PC-9 (cell line): ENCODE measurements at places on chromosomes 2 and 18. TPM values are rescaled to one million over a fixed set of nuclear protein-coding genes. Genes with fewer than 3 reads are reported as not detected.

DNA sequence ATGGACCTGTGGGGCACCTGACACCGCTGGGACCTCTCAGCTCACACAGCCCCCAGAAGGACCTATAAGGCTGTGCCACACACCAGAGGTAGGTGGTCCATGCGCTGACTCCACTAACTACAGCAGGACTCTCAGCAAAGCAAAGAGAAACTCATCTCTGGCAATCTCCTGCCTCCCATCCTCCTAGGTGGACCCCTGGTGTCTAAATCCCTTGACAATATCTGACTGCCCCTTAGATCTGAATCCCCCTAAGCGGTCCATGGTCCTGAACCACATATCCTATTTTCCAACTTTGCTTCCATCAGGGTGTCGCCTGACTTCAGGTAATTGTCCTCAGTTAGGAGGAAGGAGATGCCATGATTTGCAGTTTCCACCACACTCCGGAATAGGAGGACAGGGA lies 282.6 kb downstream of the MYT1L start:
- no peak overlapping the region for H3K4me3 ChIP-seq
- no peaks in the 10 kb centered on the region for H3K36me3 ChIP-seq
- no peaks in the 10 kb centered on the region for H3K4me1 ChIP-seq
- no peak for DNase-seq
- H3K27ac ChIP-seq, result no peak overlapping the region

Gene GALNT3
- total RNA-seq, result 31.6 and 33.1 TPM in 2 replicates

DNA sequence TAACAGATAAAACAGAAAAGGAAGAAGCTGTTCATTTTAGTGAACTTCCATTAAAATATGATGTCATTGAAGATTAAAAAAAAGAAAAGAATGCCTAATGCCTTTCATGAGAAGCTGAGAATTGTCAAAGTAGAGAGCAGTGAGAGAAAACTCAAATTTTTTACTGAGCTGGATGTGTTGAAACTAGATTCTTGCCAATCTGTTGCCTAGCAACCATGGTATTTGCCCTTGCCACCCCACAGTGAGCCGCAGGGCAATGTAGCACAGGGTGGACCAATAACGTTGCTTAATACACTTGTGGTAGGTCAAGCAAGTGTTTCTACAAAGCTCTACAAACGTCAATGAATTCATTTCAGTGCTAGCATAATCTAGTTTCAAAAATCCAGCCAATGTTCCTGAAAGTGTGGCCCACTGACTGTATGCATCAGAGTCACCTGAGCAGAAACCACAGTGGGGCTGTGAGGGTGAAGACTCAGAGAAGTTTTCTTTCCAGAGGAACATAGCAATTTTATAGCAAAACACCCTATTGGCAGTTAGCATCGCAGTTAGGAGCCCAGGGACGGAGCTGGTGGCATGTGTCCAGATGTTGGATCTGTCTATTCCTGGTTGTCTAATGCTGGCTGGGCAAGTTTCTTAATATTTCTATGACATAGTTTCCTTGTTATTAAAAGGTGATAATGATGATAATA lies 132.2 kb downstream of the DOCK10 start:
- no peaks in the 10 kb centered on the region for H3K27me3 ChIP-seq
- H3K27ac ChIP-seq, result no peak overlapping the region
- H3K4me3 ChIP-seq, result no peak overlapping the region

GRCh38 chr2:72750466-72750865 lies 75.4 kb downstream of the EXOC6B start:
- H3K36me3 ChIP-seq, result no peaks in the 10 kb centered on the region
- H3K4me1 ChIP-seq, result no peaks in the 10 kb centered on the region

DNA sequence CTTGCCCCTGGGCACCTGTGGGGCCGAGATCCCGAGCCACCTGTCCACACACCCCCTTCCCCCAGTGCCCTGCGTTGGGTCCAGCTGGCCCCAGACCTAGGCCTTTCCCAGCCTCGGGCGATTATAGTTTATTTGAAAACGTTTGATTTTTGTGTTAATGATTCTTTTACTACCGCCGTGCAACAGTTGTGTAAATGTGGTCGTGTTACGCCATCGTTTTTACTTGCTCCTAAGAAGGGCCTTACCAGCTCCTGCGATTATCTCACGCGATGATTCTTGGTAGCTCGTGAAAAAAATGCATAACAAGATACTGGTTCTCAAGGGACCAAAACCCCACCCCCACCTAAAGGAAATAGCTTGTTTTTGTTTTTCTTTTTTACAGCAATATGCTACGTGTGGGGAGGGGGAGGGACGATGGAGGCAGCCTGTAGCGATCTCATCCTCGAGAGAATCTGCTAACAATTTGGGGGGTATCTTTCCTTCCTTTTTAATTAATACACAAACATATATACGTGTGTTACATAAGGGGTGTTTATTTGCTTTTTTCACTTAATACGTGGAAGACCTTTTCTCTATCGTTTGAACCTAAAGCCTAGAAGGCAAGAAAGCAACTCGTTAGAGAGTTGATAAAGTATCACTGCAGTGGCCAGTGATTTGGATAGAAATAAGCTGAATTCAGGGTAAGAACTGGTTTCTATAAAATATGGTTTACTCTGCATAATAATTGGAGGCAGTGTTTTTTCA lies 1.0 kb downstream of the ZDBF2 start:
- H3K27ac ChIP-seq, result peak overlapping the region; percentile 67
- H3K36me3 ChIP-seq, result no peaks in the 10 kb centered on the region
- DNase-seq, result no peak
- peaks cover 23% of the 10 kb centered on the region for H3K4me1 ChIP-seq
- H3K4me3 ChIP-seq, result peak overlapping the region; percentile 80

DNA sequence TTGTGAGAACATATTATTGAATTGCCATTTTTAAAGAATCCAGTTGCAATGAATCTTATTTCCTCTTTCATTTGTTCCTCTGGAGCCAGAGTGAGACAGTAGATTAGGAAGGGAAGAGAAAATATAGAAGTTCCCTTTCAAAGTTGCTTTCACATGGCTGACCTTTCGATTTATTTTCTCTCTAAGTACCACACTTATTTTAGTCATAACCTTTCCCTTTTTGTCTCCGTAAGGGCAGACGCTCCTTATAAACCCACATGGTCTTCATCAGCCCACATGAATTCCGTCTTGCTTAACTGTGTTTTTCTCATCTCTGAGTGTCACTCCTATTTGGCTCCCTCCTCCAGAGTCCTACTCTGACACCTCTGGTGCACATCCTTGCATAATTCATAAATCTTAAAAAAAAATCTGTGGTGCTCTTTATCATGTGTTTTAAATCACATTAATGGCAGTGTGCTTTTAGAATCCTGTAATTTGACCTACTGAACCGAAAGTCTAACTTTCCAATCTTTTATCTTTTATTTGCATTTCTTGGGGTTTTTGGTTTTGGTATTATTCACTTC lies 38.5 kb upstream of the ZNF396 start:
- H3K27me3 ChIP-seq, result no peaks in the 10 kb centered on the region
- no peak overlapping the region for H3K27ac ChIP-seq
- DNase-seq, result no peak
- H3K4me3 ChIP-seq, result no peak overlapping the region
- peaks cover 18% of the 10 kb centered on the region; the same call in 1 of the 2 replicates for H3K4me1 ChIP-seq

DNA sequence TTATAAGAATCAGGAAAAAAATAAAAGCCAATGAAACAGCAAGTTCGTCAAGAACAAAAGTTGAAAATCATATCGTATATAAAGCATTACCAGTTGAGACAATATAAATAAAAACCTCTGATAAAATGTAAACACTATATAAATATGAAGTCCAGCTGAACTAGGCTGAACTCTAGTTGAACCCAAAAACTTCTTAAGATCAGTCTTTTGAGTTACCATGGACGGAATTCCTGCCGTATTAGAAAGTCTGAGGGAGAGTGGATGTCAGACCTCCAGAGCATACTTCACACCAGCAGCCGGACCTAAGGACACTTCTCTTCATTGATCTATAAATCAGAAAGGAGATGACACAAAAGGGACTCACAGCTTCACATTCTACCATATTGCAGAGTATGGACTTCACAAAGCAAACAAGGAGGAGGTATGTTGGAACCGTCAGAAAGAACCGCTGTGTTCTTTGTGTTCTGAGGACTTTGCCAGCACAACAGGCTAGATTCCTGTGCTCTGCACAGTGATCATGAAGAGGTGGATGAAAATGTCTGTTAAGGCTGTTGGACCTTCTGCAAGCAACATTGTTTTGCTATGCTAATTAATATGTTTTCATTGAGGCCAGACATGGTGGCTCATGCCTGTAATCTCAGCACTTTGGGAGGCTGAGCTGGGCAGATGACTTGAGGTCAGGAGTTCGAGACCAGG lies 67.2 kb upstream of the SP5 start:
- H3K4me1 ChIP-seq, result no peaks in the 10 kb centered on the region
- H3K27me3 ChIP-seq, result no peaks in the 10 kb centered on the region
- DNase-seq, result no peak
- no peaks in the 10 kb centered on the region for H3K36me3 ChIP-seq
- no peak overlapping the region for H3K27ac ChIP-seq

DNA sequence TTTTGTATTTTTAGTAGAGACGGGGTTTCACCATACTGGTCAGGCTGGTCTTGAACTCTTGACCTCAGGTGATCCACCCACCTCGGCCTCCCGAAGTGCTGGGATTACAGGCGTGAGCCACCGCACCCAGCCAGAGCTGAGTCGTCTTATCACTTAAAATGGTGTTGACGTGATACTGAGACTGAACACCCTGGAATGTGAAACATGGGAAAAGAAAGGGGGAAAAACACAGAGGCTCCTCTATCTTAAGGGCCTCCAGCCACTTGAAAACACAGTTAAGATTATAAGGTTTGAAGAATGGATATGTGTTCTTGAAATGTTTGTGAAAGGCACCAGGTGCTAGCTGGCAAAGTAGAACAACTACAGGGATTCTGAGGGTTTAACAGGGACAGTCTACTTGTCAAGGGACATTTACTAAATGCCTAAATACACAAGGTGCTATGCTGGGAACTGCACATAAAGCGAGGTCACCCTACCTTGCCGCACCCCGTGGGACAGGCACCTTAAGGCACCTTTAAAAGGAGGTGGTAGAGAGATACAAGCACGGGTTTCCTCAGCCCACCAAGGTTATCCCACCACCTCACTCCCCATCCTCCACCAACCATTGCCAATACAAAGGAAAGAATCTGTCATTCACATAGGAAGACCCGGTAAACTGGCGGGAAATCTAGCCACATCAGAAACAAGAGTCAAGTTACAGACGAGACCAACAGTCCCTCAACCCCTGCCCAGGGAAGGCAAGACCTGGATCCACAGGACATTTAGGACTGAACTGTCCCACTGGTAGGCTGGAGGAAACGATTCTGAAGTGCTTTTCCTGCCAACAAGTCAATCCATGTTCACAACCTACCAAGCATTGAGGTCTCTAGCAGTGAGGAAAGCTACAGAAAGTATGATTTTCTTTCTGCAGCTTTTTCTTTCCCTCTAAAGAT lies 43.4 kb downstream of the STK39 start:
- H3K36me3 ChIP-seq, result peaks cover 5% of the 10 kb centered on the region; the same call in 1 of the 2 replicates
- no peaks in the 10 kb centered on the region for H3K27me3 ChIP-seq
- H3K4me1 ChIP-seq, result peaks cover 16% of the 10 kb centered on the region
- no peak overlapping the region for H3K4me3 ChIP-seq

- H3K27ac ChIP-seq, result no peak overlapping the region
- H3K27me3 ChIP-seq, result no peaks in the 10 kb centered on the region
- H3K4me3 ChIP-seq, result no peak overlapping the region
- no peaks in the 10 kb centered on the region for H3K36me3 ChIP-seq
Measured at GRCh38 chr2:170394641-170395387, 216.9 kb downstream of the MYO3B start.

DNA sequence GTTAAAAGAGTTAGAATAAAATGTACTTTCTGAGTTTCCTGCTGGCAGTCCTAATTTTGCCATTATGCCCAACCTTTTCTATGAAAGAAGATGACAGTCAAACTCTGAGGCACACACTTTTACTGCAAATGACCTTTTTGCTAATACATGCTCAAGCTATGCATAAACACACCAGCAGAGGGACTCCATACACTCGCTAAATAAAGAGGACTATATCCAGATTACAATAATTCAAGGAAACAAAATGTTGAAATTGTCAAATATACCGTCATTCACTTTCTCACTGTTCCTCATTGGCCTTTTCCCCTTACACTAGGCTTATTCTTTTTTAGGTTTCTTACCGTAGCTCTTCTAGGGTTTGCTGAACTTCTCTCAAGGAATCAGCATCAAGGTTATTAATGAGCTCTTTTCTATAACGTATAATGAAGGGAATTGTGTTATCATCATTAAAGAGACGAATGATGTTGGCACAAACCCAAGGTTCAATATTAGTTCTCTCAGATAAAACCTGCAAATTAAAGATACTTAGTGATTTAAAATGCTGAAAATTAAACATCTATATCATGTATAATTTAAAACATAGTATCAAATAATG lies 25.7 kb downstream of the SRBD1 start:
- H3K27ac ChIP-seq, result no peak overlapping the region
- H3K4me3 ChIP-seq, result no peak overlapping the region
- no peak for DNase-seq
- H3K27me3 ChIP-seq, result no peaks in the 10 kb centered on the region

- H3K27ac ChIP-seq, result no peak overlapping the region
- no peak overlapping the region for H3K4me3 ChIP-seq
- no peak for DNase-seq
- no peaks in the 10 kb centered on the region for H3K27me3 ChIP-seq
Measured at GRCh38 chr2:229296536-229296935, 25.4 kb upstream of the PID1 start.
